ENCODE measurements at places on chromosomes 2 and 18. TPM values are rescaled to one million over a fixed set of nuclear protein-coding genes. Genes with fewer than 3 reads are reported as not detected.

The UGGT1 gene
- 38.8 TPM for total RNA-seq

The DSC2 gene
- total RNA-seq: 59.6 TPM

The KCNG2 gene
- total RNA-seq: not detected

The ZAP70 gene
- total RNA-seq: 1.4 TPM

Measured in hepatocyte (in vitro differentiated cells).